IMR-90 (cell line): ENCODE measurements at places on chromosomes 7 and 10. TPM values are rescaled to one million over a fixed set of nuclear protein-coding genes. Genes with fewer than 3 reads are reported as not detected.

GRCh38 chr7:78523930-78524329 lies 725.4 kb downstream of the PHTF2 start:
- no peak for DNase-seq

GRCh38 chr7:2530071-2530987 lies 10.8 kb downstream of the LFNG start:
- DNase-seq, result no peak

DNA sequence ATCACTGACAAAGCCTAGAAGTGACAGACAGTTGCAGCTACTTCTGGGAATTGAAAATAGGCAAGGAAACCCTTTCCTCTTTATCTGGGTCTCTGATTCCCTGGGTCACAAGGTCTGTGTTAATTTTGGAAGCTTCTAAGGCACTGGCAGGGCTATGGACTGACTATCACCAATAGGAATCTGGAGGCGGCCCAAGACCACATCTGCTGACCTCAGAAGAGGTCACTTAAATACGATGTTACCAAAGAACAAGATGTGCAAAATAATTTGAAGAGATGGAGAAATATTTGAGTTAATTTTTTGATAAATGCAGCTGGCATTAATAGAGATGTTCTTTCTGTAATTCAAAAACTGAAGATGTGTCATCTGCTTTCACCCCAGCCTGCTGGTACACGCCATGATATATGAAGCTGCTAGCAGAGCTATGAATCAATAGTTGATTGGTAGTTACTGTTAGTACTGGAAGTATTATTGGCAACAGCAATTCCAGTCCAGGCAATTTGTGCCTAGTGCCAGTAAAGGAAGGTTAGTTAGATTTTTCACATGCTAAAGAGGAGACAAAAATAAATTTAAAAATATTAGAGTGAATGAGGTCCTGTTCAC lies 5.5 kb upstream of the STEAP4 start:
- no peak for DNase-seq

Gene VWC2
- not detected in 2 replicates for polyA plus RNA-seq

Gene EPHB6
- polyA plus RNA-seq, result 0.60 and 0.75 TPM in 2 replicates

DNA sequence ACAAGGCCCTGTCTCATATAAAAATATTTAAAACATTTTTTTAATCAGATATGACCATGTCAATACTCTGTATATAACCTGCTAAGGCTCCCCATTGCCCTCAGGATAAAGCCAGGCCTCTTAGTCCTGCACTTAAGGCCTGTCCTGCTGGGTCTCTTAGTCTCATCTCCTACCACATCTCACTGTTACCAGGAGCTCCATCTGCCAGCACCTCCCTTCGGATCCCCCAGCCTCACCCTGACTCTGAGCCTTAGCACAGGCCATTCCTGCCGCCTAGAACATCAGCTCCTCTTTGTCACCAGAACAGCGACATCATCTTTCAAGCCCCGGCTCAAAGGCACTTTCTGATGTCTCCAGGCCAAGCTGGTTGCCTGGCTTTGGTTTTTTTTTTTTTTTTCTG lies 25.7 kb upstream of the GTF2IRD1 start:
- DNase-seq, result no peak

DNA sequence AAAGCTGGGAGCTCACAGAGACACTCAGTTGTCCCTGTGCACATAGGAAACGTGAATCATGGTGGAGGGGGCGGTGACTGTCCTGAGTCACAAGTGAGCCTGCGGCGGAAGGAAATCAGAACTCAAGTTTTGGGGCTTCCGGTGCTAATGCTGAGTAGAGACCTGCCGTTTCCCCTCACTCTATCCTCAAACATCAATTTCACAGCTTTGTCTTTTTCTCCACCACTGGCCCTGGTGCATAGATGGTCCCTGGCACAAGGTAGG lies 21.9 kb downstream of the ADCYAP1R1 start:
- no peak for DNase-seq

- DNase-seq, result peak; percentile 43
Measured at GRCh38 chr10:103605359-103606096, 112.0 kb downstream of the NEURL1 start.

Gene TMEM140
- polyA plus RNA-seq, result 0.23 and 0.24 TPM in 2 replicates

DNA sequence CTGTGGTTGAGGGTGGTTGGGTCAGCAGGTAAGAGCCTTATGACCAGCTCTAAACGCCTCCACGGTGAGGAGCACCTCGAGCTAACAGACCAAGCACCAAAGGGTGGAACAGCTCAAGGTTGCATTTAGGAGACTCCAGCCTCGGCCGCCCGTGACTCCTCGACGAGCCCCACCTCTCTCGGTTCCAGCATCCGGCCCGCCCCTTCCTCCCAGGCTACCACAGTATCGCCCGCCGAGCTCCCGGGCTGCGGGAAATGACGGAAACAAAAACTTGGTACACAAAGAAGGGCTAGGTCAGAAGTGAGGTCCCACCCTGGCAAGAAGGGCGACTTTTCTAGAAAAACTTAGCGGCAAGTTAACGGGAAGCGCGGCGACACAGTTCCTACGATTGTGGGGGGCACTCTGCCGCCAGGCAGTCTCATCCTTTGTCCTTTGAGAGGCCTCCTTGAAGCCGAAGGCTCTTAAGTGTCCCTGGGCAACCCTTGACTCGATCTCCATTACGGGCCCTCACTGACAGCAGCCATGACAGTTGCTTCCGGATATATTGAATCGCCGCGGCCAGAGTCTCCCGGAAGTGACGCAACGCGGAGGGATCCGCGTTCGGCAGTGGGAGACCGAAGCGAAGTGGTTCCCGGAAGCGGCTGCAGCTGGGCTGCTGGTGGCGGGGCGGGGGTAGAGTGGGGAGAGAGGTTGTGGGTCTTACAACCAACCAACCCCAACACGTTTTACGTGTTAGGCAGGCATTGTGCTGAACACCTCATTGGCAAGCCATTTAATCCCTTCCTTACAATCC lies 40.2 kb upstream of the ZNF518A start:
- DNase-seq, result peak; percentile 96

DNA sequence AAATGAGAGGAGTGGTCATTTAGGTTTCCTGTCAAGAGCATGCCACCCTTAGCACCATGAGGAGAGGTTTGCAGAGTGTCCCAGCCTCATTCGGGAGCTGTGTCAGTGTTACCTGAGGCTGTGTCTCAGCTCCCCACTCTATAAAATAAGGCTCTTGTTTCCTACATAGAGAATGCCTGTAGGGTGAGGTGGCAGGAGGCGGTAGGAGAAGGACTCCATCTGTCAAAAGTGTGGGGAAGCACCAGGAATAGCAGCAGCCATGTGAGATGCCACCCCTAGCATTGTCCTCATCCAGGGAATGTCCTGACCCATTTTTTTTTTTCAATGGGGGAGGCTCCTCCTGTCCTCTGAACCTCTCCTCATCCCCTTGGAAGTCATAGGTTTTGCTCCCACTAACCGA lies 451.2 kb downstream of the PLXNA4 start:
- DNase-seq, result no peak
